Stimulated activated CD8-positive, alpha-beta memory T cell treated with anti-CD3 and anti-CD28 coated beads, Interleukin-15, amount 100 ng/mL, for 24 hours (primary cell): ENCODE measurements at places on chromosomes 16 and 17.

- DNase-seq, result no peak
These were observed 38.9 kb upstream of the CMIP start for GRCh38 chr16:81405702-81406113.

- no peak for DNase-seq
These were observed 4.5 kb downstream of the SLC13A2 start for GRCh38 chr17:28477928-28478327.

GRCh38 chr16:71781741-71782140 lies 26.9 kb downstream of the AP1G1 start:
- no peak for DNase-seq

- no peak for DNase-seq
These were observed 78.3 kb upstream of the RPL38 start for GRCh38 chr17:74125156-74125555.

DNA sequence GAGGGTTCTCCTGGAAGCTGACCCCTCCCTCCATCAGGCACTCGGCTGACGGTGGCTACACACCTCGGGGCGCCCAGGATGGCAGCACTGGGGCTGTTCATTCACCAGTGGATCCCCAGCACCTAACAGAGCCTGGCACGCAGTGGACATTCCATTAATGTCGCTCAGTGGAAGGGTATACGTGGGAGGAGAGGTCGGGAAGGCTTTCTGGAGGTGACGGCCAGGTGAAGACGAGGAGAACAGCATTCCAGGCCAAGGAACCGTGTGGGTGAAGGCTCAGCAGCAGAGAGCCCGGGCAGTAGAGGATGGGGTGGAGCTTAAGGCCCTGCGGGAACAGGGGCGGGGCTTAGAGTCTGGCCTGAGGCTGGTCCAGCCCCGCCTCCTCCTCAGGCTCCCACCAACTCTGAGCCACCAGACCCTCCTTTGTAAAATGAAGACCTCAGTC lies 2.5 kb upstream of the HS3ST6 start:
- no peak for DNase-seq

DNA sequence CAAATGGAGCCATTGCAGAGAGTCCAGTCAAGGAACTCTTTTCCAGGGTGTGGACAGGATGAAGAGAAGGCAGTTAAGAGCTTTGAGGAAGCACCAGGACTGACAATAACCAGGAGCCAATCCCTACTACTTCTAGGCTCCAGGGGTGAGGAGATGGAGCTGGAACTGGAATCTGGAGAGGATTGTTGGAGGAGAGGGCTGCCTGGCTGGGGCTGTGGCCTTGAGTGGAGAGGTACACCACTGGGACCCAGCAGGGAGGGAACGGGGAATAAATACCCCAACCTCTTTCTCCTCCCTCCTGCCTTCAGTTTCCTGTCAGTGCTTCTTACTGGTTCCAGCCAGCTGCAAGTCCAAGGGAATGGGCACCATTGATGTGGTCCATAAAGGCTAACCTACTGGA lies 32.2 kb upstream of the TMEM220 start:
- no peak for DNase-seq

DNA sequence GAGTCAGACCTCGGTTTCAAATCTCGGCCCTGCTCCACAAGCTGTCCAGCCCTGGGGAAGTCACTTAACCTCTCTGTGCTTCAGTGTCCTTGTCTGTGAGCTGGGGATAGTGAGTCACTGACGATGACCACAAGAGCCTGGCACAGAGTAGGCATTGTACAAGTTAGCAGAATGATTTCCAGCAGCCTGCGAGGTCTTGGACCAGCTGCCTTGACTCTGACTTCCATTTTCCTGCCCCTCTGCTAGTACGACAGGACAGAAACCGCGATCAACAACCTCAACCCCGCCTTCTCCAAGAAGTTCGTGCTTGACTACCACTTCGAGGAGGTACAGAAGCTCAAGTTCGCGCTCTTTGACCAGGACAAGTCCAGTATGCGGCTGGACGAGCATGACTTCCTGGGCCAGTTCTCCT lies 20.7 kb downstream of the CPNE2 start:
- DNase-seq, result no peak

DNA sequence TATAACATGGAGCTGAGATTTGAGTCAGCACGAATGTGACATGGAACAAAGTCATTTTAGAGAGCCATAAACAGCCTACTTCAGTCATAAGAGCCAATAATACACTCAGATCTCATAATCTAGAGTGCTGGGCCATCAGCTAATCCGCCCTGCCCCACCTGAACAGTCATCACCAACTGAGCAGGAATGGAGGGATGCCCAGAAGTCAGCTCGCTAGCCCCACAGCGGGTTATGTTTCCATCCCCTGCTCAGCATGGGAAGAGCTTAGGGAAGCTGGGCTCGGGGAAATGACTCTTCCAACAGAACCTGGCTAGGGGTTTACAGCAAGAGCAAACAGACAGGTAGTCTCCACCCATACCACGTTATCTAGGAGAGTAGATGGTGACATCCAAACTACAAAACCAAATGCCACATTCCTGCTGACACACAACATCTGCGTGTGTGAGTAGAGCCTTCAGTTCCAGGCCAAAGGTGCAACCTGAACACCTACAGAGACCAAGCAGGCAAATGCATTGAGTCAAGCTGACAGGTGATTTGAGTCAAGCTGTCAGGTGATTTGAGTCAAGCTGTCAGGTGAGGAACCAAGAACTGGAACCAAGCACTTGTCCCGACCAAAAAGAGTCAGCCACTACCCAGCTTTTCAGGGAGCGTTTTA lies 2.0 kb downstream of the TMEM11 start:
- DNase-seq, result no peak
